ENCODE measurements at places on chromosomes 16 and 17. TPM values are rescaled to one million over a fixed set of nuclear protein-coding genes. Genes with fewer than 3 reads are reported as not detected.

GRCh38 chr17:76238847-76239537 lies 1.3 kb downstream of the RNF157 start:
- no peaks in the 10 kb centered on the region for H3K36me3 ChIP-seq
- H3K4me3 ChIP-seq, result no peak overlapping the region
- DNase-seq, result no peak
- peaks cover 6% of the 10 kb centered on the region for H3K4me1 ChIP-seq

GRCh38 chr17:40646791-40647623 lies 611 bp downstream of the SMARCE1 start:
- peaks cover 32% of the 10 kb centered on the region for H3K36me3 ChIP-seq
- peak overlapping the region; percentile 85 for H3K4me3 ChIP-seq
- H3K27me3 ChIP-seq, result no peaks in the 10 kb centered on the region
- peaks cover 27% of the 10 kb centered on the region for H3K4me1 ChIP-seq

Gene SULT1A1
- total RNA-seq, result 4.2 TPM

- no peak for DNase-seq
- no peak overlapping the region for H3K27ac ChIP-seq
- no peaks in the 10 kb centered on the region for H3K4me1 ChIP-seq
- H3K36me3 ChIP-seq, result no peaks in the 10 kb centered on the region
Measured at GRCh38 chr17:9177212-9177611, 155.9 kb downstream of the NTN1 start.

GRCh38 chr17:21303441-21304065 lies 19.0 kb downstream of the MAP2K3 start:
- H3K4me1 ChIP-seq, result no peaks in the 10 kb centered on the region
- H3K4me3 ChIP-seq, result no peak overlapping the region
- DNase-seq, result no peak
- H3K27ac ChIP-seq, result no peak overlapping the region
- H3K36me3 ChIP-seq, result peaks cover 54% of the 10 kb centered on the region
- no peaks in the 10 kb centered on the region for H3K27me3 ChIP-seq

Gene KRTAP2-2
- not detected for total RNA-seq

Gene KRT31
- total RNA-seq, result not detected

Gene KAT7
- total RNA-seq, result 45.1 TPM

Gene CD300LB
- not detected for total RNA-seq

DNA sequence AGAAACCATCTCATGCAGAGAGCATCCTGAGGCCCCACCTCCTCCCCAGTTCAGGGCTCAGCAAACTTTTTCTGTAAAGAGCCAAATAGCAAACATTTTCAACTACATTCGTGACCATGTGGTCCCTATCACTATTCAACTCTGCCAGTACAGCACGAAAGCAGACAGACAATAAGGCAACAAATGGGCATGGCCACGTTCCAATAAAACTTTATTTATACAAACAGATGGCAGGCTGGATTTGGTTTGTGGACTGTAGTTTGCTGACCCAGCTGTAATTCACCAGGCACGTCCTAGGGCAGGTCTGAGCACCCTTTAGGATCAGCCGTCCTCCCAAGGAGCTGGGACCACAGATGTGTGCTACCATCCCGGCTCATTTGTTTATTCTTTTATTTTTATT lies 27.1 kb upstream of the GPRC5C start:
- H3K4me3 ChIP-seq, result no peak overlapping the region
- no peaks in the 10 kb centered on the region for H3K36me3 ChIP-seq
- no peaks in the 10 kb centered on the region for H3K4me1 ChIP-seq
- no peaks in the 10 kb centered on the region for H3K27me3 ChIP-seq
- H3K27ac ChIP-seq, result no peak overlapping the region

Gene SPOP
- 42.1 TPM for total RNA-seq

- H3K27ac ChIP-seq, result peak overlapping the region; percentile 72
- H3K4me3 ChIP-seq, result peak overlapping the region; percentile 99
- no peaks in the 10 kb centered on the region for H3K27me3 ChIP-seq
- peaks cover 55% of the 10 kb centered on the region for H3K36me3 ChIP-seq
- H3K4me1 ChIP-seq, result peaks cover 20% of the 10 kb centered on the region
Measured at GRCh38 chr17:40122999-40123810, 1.4 kb downstream of the MSL1 start.

GRCh38 chr17:42904110-42904469 lies 3.5 kb downstream of the G6PC1 start:
- no peaks in the 10 kb centered on the region for H3K36me3 ChIP-seq
- H3K27me3 ChIP-seq, result peaks cover 24% of the 10 kb centered on the region
- no peak overlapping the region for H3K27ac ChIP-seq
- no peaks in the 10 kb centered on the region for H3K4me1 ChIP-seq
- peak; percentile 16 for DNase-seq

- no peaks in the 10 kb centered on the region for H3K36me3 ChIP-seq
- H3K27ac ChIP-seq, result no peak overlapping the region
- no peak for DNase-seq
- no peak overlapping the region for H3K4me3 ChIP-seq
- H3K4me1 ChIP-seq, result no peaks in the 10 kb centered on the region
Measured at GRCh38 chr17:68782789-68783188, 172.4 kb downstream of the ABCA8 start.

- H3K36me3 ChIP-seq, result peaks cover 52% of the 10 kb centered on the region
- DNase-seq, result no peak
Measured at GRCh38 chr16:4805231-4805630, 2.8 kb upstream of the ROGDI start.

Gene MILR1
- total RNA-seq, result 9.8 TPM

- H3K36me3 ChIP-seq, result no peaks in the 10 kb centered on the region
- H3K4me3 ChIP-seq, result no peak overlapping the region
- DNase-seq, result no peak
- H3K27ac ChIP-seq, result no peak overlapping the region
- H3K27me3 ChIP-seq, result peaks cover 82% of the 10 kb centered on the region
- H3K4me1 ChIP-seq, result no peaks in the 10 kb centered on the region
Measured at GRCh38 chr16:49440156-49441065, 66.8 kb downstream of the C16orf78 start.

Gene SLC6A2
- total RNA-seq, result not detected

Gene INCA1
- total RNA-seq, result 0.44 TPM

Gene TAF1C
- total RNA-seq, result 35.1 TPM

Gene LRRC36
- not detected for total RNA-seq

DNA sequence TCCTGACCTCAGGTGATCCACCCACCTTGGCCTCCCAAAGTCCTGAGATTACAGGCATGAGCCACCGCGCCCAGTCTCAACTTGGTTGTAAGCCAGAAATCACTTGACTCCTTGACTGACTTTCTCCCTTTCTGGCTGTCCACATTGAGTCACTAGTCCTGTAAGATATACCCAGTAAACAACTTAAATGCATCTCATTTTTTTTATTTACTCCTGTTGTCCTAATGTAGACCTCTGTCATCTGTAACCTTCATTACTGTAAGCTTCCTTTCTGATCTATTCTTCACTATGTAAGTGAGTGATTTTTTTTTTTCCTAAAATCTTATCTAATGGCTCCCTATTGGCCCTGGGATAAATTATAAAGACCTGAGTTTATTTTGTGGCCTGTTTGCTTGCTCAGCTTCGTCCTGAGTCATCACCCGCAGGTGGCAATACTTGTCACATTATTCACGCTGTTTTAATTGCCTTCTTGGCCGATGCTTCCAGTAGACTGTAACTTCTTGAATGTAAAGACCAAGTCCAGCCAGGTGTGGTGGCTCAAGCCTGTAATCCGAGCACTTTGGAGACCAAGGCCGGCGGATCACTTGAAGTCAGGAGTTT lies 41.0 kb downstream of the PAFAH1B1 start:
- H3K27me3 ChIP-seq, result no peaks in the 10 kb centered on the region
- peak overlapping the region; percentile 74 for H3K27ac ChIP-seq
- peaks cover 42% of the 10 kb centered on the region for H3K36me3 ChIP-seq
- peak; percentile 87 for DNase-seq
- H3K4me3 ChIP-seq, result peak overlapping the region; percentile 5

- no peak overlapping the region for H3K4me3 ChIP-seq
- no peaks in the 10 kb centered on the region for H3K27me3 ChIP-seq
Measured at GRCh38 chr17:50033316-50033715, 22.6 kb upstream of the ITGA3 start.

DNA sequence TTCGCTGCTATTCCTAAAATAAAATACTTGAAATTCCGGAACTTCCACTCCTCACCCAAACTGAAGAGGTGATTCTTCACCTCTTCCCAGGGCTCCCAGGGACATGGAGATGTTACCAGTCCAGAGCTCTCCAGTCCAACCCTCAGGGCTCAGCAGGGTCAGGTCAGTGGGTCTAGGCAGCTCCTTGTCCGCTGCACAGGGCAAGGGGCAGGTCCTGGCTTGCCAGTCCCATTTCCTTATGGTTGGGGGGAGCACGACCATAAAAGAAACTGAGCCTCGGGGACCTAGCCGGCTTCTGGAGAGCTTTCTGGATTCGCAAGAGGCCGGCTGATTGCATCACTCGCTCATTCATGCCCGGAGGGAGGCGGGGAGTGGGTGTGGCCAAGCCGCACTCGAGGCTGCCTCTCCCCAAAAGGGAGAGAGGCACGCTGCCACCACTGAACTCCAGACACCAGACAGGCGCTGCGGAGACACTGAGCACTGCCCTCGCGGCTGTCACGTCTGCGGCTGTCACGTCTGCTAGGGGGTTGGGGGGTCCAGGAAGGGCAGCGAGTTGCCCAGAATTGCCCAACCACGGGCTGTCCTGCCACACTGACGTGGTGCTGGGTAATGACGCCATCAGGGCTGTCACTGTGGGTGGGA lies 15.8 kb downstream of the SLC7A5 start:
- H3K27me3 ChIP-seq, result no peaks in the 10 kb centered on the region
- peaks cover 90% of the 10 kb centered on the region for H3K36me3 ChIP-seq
- H3K27ac ChIP-seq, result peak overlapping the region; percentile 83
- peak overlapping the region; percentile 52 for H3K4me3 ChIP-seq
- H3K4me1 ChIP-seq, result peaks cover 36% of the 10 kb centered on the region
- peak; percentile 96 for DNase-seq

GRCh38 chr16:28617874-28618273 lies 8.0 kb upstream of the SULT1A1 start:
- H3K27me3 ChIP-seq, result no peaks in the 10 kb centered on the region
- H3K4me3 ChIP-seq, result no peak overlapping the region
- peaks cover 17% of the 10 kb centered on the region for H3K36me3 ChIP-seq
- H3K4me1 ChIP-seq, result peaks cover 6% of the 10 kb centered on the region
- DNase-seq, result peak; percentile 44

Gene PPP1R27
- total RNA-seq, result 0.29 TPM

Gene LRRC75A
- total RNA-seq, result 0.29 TPM

GRCh38 chr16:27179500-27180072 lies 23.7 kb upstream of the KDM8 start:
- no peak overlapping the region for H3K4me3 ChIP-seq
- H3K36me3 ChIP-seq, result peaks cover 6% of the 10 kb centered on the region
- no peak overlapping the region for H3K27ac ChIP-seq

DNA sequence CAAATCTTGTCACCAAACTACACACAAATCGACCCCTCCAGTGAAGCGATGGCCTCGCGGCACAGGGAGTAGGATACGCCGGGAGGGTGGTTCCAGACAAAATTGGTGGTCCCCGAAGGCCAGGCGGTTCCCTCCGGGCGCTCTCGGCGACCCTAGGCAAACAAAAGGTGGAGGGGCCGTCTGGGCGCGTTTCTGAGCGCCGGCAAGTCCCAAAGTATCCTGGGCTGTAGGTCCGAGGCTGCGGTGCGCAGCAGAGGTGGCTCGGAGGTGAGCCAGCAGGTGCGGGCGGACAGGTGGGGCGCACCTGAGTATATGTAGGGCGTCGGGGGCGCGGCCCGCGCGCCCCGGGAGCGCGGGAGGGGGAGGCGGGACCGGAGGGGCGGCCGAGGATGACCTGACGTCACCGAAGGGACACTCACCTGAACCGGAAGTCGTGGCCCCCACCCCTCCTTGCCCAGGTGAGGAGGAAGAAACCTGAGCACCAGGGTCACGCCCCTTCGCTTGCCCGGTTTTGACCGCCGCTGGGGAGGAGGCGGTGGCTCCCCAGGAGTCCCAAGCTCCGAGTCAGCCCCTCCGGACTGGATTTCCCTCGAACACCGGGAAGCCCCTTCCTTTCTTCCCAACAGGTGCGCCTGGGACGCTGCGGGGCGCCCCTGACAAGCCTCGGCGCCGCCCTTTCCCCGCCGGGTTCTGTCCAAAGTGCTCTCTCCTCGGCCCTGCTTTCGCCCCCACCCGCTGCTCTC lies at the start of gene CLDN7:
TSS of gene CLDN7 (minus strand) at position 287 of the 743 bp plus-strand sequence. CDS start 435 bp downstream, outside the sequence.
- peaks cover 35% of the 10 kb centered on the region for H3K4me1 ChIP-seq
- H3K36me3 ChIP-seq, result peaks cover 19% of the 10 kb centered on the region
- no peaks in the 10 kb centered on the region for H3K27me3 ChIP-seq
- peak within 1 kb of the TSS; percentile 73 for H3K4me3 ChIP-seq
- H3K27ac ChIP-seq, result peak within 1 kb of the TSS; percentile 79

- peaks cover 5% of the 10 kb centered on the region for H3K27me3 ChIP-seq
- no peak overlapping the region for H3K27ac ChIP-seq
- H3K36me3 ChIP-seq, result peaks cover 34% of the 10 kb centered on the region
- peaks cover 16% of the 10 kb centered on the region for H3K4me1 ChIP-seq
- peak overlapping the region; percentile 50 for H3K4me3 ChIP-seq
Measured at GRCh38 chr16:88634994-88635670, 3.2 kb upstream of the IL17C start.

Gene ATPAF2
- 12.4 TPM for total RNA-seq

GRCh38 chr17:40331743-40332641 lies 23.0 kb downstream of the RARA start:
- DNase-seq, result peak; percentile 89
- no peak overlapping the region for H3K4me3 ChIP-seq
- no peaks in the 10 kb centered on the region for H3K27me3 ChIP-seq
- H3K4me1 ChIP-seq, result peaks cover 48% of the 10 kb centered on the region
- H3K36me3 ChIP-seq, result peaks cover 8% of the 10 kb centered on the region
- no peak overlapping the region for H3K27ac ChIP-seq

Gene PDPK1
- total RNA-seq, result 38.0 TPM

Gene ADAM11
- total RNA-seq, result 0.16 TPM

- DNase-seq, result no peak
- no peak overlapping the region for H3K27ac ChIP-seq
- no peaks in the 10 kb centered on the region for H3K27me3 ChIP-seq
- H3K36me3 ChIP-seq, result no peaks in the 10 kb centered on the region
- H3K4me3 ChIP-seq, result no peak overlapping the region
- H3K4me1 ChIP-seq, result no peaks in the 10 kb centered on the region
Measured at GRCh38 chr17:33895491-33895890, 359.6 kb upstream of the CCL2 start.

Gene CPHXL2
- not detected for total RNA-seq

Gene TMC5
- total RNA-seq, result 0.16 TPM
